ENCODE measurements at places on chromosomes 1 and 21.
A peak's percentile ranks its signal among the peaks of the same experiment; 100 is the strongest.

DNA sequence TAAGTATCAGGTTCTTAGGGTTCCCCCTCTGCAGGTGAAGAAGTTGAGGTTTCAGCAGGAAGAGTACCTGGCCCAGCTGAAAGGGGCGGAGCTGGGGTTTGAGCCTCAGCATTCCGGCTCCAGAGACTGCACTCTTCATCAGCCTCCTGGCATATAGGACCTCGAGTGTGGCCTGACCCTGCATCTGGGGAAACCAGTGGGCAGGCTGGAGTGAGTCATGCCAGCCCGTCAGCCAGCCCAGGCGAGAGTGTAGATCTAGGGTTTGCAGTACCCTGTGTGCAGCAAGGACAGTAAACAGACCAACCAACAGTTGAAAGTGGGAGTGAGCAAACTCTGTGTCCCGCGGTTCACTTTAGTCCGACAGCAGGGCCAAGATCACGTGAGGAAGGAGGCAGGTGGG is 14.1 kb downstream of the MFSD2A start:
- DNase-seq, result no peak

GRCh38 chr1:96966536-96967138 is 245.1 kb downstream of the PTBP2 start:
- peak; percentile 45 for DNase-seq

DNA sequence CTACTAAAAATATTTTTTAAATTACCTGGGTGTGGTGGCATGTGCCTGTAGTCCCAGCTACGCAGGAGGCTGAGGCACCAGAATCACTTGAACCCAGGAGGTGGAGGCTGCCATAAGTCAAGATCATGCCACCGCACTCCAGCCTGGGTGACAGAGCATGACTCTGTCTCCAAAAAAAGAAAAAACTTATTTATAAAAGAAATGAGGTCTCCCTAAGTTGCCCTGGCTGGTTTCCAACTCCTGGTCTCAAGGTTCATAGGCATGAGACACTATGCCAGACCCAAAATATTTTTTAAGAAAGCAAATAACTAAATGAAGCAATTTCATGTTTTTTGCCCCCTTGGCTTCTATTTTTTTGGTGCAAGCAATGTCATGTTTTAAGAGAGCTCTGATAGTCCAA is 32.9 kb downstream of the EIF4G3 start:
- no peak for DNase-seq

DNA sequence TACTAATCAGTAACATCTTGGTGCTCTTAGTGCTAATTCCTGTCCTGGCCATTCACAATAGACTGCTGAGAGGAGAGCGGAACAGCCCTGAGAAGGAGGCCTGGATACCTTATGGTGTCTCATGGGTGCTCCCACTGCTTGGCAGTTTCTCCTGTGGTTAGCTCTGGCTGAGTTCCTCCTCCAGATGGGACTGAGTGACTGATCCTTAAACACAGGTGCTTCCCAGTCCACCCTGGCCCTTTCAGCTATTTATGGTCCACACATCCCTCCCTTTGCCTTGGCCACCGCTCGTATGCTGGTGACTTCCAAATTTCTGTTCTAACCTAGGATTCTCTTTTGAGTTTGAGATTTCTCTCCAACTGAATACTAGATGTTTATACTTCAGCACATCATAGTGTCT is 157.0 kb upstream of the CACNA1E start:
- DNase-seq, result no peak

- no peak for DNase-seq
These were observed 65.4 kb downstream of the UBIAD1 start for GRCh38 chr1:11338284-11338924.

GRCh38 chr21:34890724-34891612 is 158.1 kb downstream of the RUNX1 start:
- DNase-seq, result peak; percentile 21

GRCh38 chr1:117566556-117566955 is 39.3 kb upstream of the TENT5C start:
- DNase-seq, result no peak

DNA sequence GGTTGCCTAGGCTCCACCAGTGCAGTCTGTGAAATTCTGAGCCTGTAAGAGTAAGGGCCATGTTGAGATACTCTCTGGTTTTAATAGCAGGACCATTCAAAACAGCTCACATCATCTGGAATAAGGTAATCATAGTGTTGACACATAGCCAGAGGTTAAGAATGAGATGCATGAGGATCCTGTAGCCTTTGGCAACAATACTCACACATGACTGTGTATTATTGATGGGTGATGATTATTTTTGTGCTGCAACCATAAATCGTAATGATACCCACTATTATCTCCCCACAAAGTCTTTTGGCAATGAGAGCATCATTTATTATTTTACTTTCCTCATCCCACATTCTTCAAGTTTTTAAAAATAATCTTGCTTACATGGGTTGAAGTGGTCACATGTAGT is 35.5 kb downstream of the KCNK2 start:
- DNase-seq, result no peak

GRCh38 chr1:52424813-52425212 is 20.4 kb downstream of the PRPF38A start:
- DNase-seq, result no peak

- no peak for DNase-seq
These were observed 121.8 kb upstream of the TNFSF4 start for GRCh38 chr1:173328961-173329360.

DNA sequence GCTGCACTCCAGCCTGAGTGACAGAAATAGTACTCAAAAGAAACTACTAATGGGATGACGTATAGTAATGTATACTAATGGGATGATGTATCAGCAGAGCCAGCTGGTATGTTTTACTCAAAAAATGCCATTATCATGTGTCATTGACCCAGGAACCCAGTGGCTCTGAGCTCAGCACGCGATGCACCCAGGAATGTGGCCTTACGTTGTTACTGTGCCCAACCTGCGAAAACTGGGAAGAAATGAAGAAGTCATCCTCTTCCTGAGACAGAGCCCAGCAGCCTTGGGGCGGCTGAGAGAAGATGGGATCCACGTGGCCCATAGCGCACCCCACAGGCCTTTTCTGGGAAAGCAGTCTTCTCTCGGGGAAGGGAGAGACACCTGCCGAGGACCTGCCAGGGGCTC is 8.8 kb downstream of the UBE2J2 start:
- no peak for DNase-seq

GRCh38 chr1:39173119-39173994 is 31.1 kb upstream of the MACF1 start:
- DNase-seq, result no peak

GRCh38 chr1:154006136-154006535 is 15.6 kb downstream of the RPS27 start:
- no peak for DNase-seq

DNA sequence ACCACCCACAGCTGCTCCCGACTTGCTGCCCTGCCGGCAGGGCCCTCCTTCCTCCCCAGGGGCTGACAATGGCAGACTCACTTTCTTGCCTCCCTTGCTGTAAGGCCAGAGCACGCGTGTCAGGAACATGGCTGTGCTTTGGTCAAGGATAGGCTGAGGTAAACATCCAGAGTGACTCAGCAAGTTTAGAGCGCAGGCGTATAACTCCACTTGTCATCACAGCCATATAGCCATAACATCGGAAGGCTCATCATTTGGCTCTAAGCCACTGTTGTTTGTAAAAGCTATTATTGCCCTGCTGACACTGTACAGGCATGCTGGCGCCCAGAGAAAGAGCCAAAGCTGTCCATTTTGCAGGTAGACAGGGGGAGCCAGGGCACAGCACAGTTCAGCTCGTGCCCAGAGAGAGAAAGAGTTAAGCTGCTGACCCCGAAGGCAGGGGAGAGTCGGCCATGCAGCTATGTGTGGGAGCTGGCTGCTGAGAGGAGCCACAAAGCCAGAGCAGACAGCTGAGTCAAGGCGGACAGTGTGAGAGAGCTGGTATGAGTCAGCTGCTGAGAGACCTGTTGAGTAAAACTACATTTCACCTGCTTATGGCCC is 60.6 kb downstream of the GNG4 start:
- no peak for DNase-seq

GRCh38 chr21:45456584-45457160 is 51.7 kb downstream of the COL18A1 start:
- no peak for DNase-seq

DNA sequence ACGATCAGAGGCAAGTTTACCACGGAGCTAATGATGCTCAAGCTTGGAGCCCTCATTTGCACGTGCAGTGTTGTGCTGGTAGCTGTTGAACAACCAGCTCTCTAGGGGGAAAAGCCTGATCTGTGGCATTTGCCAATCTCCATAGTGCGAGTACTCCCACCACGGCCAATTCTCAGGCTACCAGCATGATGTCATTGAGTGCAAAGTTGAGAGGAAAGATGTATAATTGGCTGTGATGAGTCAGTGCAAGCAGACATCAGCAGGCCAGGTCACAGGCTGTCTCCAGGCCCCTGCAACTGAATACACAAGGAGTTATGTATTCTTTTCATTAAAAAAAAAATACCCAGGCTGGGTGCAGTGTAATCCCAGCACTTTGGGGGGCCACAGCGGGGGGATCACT is 233.1 kb upstream of the VAMP3 start:
- no peak for DNase-seq

GRCh38 chr1:54339126-54339525 is 67.1 kb downstream of the SSBP3 start:
- DNase-seq, result no peak

DNA sequence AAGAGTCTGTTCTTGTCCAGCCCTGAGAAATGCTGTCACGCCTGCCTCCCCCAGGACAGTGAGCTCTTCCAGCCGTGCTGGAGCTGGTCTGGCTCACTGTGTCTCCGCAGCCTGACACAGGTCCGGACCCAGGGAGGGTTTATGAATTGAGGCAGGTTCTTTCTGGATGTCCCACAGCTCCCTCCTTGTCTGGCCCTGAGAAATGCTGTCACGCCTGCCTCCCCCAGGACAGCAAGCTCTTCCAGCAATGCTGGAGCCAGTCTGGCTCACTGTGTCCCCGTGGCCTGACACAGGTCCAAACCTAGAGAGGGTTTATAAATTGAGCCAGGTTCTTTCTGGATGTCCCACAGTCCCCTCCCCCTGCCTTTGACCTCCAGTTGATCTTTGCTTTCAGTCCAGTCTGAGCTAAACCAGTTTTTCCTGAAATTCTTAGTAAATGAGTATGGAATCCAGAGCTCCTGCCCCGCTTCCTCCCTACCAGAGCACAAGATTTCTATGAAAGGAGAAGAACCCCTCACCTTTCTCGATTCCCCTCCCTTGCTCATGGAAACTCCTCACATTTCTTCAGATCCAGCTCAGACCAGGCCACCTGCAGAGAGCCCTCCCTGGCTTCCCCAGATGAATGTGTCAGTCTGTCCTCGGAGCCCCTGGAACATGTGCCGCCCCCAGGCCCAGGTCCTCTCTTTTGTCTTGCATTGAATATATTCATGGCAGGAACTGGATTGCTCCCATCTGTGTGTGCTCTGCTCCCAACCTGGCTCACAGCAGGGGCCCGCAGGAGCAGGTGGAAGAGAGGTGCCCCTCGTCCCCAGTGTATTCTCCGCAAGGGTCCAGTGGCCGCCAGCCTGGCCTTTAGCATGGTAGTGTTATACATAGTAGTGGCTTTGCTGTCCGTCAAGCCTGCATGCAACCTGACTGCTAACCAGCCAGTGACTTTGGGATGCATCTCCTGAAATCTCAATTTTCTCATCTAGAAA is 116.3 kb downstream of the EPHB2 start:
- no peak for DNase-seq

GRCh38 chr1:20403423-20404145 is 82.4 kb downstream of the CAMK2N1 start:
- no peak for DNase-seq

DNA sequence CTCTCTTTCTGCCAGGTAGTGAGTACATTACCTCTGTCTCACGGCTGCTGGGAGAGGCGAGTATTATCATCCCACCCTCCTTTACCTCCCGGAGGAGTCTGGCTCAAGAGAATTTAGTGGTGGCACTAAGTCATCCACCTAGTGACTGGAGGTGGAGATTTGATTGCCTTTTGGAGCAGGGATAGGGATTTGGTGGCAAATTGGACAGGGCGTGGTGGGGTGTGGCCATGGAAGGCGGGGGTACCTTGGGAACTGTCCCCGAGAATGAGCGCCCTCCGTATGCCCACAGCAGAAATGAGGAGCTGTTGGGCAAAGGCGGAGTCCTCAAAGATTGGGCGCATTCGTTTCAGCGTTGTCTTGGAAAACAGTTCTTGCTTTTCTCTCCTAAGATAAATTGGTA is 32.1 kb upstream of the HMGN1 start:
- no peak for DNase-seq

DNA sequence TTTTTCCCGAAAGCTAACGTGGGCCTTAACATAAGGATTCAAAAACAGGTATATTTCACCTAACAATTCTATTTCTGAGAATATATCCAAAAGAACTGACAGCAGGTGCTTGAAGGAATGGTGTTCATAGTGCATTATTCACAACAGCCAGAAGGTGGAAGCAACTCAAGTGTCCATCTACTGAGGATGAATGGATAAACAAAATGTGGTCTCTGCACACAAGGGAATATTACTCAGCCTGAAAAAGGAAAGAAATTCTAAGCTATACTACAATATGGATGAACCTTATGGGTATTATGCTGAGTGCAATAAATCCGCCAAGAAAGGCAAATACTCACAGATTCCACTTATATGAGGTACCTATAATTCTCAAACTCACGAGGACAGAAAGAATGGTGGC is 6.1 kb upstream of the RIPPLY3 start:
- DNase-seq, result no peak

GRCh38 chr1:227450489-227450888 is 112.9 kb upstream of the ZNF678 start:
- DNase-seq, result no peak

DNA sequence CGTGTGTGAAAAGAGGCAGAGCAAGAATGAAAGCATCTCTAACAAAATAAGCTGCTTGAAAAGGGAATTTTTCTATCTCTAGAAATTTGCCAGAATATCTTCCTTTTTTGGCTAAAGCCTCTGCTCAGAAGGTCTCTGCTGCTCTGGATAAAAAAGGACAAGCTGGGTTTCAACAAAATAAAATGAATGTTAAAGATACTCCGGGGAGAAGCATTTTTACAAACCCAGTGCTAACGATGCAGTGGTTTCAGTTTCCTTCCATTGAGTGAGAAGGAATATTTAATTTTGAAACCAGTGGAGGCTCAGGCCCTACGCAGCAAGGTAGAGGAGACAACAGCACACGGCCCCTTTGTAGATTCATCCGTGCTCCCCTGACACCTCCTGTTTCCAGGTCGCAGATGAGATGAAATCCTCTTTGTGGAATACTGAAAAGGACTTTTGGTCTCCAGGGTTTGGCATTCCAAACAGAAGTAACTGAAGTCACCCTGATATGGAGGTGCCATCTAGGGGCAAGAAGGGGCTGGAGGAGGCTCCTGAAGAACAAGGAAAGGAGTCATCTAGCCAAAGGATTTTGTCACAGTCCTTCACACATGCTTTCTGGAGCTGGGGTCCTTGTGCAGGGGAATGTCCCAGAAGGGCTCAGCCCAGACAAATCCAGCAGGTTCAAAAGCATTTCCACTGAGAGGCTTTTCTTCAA is 65.7 kb upstream of the SYT6 start:
- DNase-seq, result no peak

DNA sequence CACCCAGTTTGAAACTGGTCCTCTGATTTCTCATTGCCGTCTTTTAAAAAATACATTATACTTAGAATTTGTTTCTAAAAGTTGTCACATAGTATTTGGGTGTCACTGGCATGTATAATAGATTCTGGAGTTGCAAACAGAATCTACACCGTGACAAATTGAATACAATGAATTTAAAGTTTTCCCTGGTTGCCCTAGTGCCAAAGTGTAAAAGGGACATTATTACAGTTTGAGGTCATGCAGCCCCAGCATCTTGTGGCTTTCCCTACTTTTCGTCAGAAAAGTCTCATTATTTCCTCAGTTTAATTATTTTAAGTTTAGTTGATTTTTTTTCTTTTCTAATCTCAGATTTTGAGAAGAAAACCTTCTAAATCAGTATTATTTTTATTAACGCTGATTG is 155.9 kb downstream of the DISP1 start:
- no peak for DNase-seq
